ENCODE measurements at places on chromosomes 6 and 20.

DNA sequence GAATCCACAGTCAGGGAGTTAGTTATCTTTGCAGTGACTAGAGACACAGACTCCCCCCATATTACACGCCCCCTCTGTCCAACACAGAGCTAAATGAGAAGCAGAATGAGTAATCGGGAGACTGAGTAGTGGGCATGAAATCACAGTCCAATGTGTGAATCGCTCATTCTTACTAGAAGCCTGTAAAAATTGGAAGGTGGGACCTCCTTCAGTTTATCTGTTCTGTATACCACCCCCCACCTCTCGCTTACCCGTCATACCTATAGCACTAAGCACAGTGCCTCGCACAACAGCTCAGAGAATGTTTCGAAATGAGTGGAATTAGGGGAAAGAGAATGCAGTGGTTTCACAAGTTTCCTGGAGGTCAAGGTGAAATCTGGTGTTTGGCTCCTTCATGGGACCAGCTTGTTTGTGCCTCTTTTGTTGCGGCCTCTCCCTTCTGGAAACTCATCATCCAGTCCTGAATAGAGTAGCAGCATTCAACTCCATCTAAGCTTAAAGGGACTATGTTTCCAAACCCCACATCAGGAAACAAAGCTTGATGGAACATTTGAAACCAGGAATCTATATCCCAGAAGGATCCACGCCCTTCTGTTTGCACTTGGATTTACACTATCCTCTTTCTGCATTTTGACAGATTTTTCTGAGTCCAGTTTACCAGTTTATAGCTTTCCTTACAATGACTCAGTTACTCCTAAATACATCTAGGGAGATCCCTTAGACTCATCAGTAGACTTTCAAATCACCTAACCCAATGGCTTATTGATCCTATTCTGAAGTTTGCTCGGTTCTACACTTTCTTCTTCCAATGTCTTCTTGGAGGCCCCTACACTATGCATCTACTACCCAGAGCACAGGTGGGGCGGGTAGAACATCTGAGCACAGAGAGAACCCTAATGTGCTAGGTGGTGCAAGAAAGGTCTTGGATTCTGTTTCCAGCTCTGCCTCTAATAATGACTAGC is 59.2 kb upstream of the PIM1 start:
- no peak for DNase-seq

DNA sequence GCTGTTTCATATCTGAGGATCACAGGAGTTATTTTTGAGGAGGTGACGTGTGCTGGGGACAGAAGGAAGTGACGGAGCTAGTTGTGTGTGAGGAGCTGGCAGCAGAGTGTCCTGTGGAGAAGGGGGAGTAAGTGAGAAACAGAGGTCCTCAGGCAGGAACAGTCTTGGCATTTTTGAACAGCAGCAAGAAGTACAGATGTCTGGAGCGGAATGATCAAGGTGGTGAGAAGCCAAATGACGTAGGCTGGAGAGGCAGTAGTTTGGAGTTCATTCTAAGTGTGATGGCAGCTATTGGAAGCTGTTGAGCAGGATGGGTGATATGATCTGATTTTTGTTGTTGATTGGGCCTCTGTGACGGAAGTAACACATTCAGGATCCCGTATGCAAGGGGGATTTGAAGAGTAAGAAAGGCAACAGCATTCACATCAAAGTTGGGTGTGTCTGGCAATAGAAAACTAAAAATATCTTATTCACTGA is 52.3 kb downstream of the SOBP start:
- DNase-seq = no peak

DNA sequence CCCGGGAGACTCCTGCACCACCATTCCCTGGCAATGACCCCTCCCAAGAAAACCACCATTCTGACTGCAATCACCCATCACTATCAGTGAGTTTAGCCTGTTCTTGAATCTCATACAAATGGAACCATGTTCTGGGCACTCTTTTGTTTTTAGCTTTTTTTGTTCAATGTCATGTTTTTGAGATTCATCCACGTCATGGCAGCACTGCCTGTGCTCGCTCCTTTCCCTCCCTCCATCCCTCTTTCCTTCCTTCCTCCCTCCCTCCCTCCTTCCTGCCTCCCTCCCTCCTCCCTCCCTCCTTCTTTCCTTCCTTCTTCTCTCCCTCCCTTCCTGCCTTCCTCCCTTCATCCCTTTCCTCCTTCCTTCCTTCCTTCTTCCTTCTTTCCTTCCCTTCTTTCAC is 44.4 kb upstream of the PMEPA1 start:
- DNase-seq = no peak

DNA sequence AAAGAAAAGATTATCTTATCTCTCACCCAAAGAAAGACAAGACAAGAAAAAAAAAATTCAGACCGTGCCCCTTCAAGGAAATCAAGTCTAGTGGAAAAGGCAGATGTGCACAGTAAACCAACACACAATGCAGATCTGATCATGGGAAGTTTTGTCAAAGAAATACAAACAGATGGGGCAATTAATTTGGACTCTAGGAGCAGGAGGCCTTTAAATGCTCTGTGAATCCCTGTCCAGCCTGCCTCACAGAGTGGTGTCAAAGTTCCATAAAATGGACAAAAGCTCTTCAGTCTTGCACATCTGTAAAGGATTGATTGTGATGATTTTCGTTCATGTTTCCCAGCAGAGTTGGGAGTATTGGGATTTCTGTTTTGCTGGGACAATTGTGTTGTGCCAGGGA is 53.1 kb upstream of the TGM3 start:
- DNase-seq = no peak

DNA sequence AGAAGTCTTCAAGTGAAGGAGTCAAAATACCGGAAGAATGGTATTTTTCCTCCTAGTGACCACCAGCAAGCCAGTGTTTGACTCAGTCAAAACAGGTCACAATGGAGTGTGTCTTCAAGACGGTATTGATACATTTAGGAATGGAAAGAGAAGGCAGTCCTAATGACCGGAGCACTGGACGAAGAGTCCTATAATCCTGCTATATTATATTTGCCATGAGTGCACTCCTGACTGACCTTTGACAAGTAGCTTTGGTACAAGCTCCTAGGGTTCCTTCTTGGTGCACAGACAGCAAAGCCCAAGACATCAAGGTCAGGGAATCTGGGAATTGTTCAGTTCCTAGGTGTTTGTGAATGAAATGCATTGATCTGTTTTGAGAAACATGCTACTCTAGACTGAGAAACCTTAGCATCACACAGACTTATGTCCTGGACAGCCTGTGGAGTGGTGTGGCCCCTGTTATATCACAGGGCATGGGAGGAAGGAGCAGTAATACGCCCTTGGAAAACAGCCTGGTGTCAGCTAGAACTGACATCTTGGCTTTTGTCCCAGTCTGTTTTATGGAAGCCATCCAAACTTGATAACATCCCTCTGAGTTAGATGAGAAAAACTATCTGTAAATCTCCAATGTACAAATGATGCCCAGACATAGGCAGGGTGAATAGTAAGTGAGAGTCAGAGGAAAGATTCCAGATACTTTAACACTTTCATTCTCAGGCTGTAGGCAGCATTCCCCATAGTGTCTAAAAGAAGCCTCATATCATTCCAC is 18.5 kb downstream of the NOX3 start:
- no peak for DNase-seq

DNA sequence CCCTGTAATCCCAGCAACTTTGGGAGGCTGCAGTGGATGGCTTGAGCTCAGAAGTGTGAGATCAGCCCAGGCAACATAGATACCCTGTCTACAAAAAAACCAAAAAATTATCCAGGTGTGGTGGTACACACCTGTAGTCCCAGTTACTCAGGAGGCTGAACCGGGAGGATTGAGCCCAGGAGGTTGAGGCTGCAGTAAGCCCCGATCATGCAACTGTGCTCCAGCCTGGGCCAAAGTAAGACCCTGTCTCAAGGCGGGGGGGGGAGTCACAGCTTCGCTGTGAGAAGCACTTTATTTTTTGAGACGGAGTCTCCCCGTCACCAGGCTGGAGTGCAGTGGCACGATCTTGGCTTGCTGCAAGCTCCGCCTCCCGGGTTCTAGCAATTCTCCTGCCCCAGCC is 54.2 kb downstream of the EZR start:
- DNase-seq = no peak

DNA sequence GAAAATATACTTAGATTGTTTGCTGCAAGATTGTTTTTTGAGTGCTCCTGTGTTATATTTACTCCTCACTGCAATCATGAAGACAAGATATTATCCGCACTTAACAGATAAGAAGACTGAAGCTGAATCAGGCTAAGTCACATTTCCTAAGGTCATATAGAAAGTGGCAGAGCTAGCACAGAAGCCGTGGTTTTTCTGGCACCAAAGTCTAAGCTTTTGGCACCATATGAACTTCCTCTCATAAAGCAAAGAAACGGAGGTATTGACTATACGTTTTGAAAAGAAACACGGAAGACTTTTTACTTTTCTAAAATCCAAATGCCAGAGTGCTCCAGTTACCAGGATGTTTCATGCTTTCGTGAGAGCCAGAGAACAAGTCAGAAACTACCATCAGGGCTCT is 9.3 kb upstream of the DTD1 start:
- no peak for DNase-seq

GRCh38 chr20:22630701-22631100 is 46.3 kb upstream of the FOXA2 start:
- DNase-seq = no peak

DNA sequence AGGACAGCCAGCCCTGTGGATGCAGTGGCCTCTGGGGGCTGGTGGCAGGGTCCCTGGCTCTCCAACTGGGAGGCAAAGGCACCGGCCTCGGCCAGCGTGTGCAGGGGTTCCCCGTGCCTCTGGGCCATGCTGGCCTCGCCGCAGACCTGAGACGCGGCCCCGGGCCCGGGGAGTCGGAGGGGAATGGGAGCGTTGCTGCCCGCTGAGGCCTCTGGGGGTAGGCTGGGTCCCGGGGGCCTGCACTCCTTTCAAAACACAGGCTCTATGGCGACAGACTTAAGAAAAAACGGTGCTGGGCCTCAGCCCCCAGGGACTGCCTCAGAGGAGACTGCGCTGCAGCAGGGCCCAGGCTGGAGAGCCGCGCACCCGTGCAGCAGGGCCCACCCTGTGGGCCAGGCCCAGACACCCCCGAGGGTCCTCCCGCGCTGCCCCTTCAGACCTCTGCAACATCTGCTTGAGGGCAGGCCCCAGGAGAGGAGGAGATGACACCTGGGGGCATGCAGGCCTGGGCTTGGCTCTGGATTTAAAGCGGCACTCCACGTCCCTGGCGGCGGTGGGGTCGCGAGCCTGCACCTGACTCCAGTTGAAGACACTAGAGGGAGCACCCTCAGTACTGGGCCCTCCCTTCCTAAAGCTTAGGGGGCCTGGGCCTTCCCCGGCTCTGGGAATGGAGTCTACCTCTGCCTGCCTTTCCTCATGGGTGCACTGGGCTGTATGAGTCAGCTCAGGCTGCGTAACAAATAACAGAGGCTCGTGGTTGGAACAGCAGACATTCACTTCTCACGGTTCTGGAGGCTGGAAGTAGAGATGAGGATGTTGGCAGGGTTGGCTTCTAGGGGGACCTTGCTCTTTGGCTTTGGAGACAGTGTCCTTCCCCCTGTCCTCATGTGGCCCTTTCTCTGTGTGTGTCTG is 117.4 kb upstream of the RPS6KA2 start:
- no peak for DNase-seq

DNA sequence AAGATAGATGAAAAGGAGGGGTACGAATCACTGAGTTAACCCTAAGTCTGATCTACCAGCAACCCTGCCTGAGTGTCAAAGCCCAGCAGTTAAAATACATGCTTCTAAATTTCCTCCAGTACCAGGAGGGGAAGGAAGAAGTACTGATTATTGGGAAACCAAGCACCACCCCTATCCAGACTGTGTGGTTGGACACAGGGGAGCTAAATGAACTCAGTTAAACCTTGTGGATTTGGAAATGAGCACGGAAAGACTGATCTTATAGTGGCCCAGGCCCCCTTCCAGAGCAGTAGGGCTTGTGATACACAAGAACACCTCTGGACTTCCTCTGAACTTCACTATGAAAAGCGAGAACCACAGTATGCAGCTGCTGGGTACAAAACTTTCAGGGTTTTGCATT is 585.6 kb downstream of the MAFB start:
- DNase-seq = no peak

GRCh38 chr6:117298941-117299340 is 33.6 kb downstream of the VGLL2 start:
- DNase-seq = no peak

GRCh38 chr6:109373762-109374161 is 8.5 kb downstream of the CD164 start:
- DNase-seq = no peak

All from stimulated activated CD8-positive, alpha-beta memory T cell treated with anti-CD3 and anti-CD28 coated beads, Interleukin-7, amount 100 ng/mL, for 24 hours (primary cell).